Memory B cell (primary cell): ENCODE measurements at places on chromosomes 11 and 22.

DNA sequence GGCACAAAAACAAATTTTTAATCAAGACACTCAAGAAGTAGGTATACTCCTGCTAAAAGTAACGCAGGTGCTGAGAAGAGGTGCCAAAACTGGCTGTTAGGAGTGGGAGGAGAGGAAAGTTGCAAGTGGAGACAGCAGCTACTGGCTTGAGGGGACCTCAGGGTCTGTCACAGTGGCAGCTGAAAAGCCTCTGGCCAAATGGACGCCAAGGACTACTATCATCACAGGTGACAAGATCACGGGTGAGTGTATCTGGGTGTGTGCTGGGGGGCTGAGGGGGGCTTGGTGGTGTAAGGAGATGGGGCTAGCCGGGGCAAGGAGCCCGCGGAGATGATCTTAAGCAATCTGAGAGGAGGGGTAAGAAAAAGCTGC is 687 bp downstream of the ZNF202 start:
- DNase-seq = no peak

- no peak for DNase-seq
These were observed 306.8 kb upstream of the DDI1 start for GRCh38 chr11:103729617-103730016.

GRCh38 chr11:25981998-25982397 is 349.9 kb upstream of the ANO3 start:
- DNase-seq = no peak

DNA sequence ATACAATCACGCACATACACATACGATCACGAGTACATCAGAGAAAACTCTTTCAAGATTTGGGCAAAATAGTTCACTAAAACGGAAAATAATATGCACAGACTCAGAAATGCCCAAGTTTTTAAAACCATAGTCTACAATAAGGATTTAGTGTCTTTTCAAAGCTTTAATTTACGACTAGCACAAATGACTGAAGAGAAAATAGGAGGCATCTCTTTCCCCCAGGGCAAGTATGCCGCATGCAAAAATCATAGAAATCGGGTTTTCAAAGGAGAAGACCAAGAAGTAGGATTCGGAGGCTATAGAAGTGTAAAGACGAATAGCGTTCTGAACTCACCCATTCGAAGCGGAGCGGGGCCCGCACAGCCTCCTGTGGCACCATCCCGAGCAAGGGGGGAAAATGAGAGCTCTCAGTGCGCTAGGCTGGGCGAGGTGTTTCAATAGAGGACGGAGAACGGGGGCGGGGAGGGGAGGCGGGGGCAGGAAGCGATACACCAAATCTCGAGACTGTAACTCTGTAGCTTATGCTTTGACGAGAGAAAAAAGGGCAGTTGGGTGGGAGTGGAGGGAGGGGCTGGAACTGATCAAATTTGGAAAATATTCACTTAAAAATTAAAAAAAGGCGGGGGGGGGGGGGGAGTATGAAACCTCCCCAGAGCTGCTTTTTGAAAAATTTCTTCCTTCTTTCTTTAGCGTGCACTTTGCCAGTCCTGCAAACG is 15.8 kb downstream of the BLID start:
- DNase-seq = no peak

DNA sequence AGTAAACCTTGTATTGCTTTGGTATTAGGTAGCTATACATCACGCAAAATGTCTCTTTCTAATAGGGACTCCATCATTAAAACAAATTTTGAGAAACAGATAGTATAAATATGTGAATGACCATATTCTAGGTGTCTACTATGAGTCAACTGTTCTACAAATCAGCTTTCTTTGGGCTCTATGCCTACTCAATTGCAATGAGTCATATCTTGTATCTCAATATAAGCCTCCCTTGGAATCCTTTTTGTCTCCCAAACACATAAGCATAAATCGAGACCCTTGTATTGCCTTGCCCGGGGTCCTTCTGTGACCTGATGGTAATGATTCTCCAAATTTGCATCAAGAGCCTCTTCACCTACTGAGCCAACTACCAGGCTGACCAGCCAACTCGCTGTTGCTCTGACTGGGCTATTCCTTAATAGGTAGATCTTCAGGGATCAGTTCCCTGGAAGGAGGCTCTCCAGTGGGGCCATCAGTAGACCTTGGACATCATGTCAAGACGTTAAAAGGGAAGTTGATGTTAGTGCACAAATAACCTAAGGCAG is 22.2 kb downstream of the BLID start:
- no peak for DNase-seq

GRCh38 chr22:40238425-40239344 is 61.0 kb downstream of the TNRC6B start:
- no peak for DNase-seq

DNA sequence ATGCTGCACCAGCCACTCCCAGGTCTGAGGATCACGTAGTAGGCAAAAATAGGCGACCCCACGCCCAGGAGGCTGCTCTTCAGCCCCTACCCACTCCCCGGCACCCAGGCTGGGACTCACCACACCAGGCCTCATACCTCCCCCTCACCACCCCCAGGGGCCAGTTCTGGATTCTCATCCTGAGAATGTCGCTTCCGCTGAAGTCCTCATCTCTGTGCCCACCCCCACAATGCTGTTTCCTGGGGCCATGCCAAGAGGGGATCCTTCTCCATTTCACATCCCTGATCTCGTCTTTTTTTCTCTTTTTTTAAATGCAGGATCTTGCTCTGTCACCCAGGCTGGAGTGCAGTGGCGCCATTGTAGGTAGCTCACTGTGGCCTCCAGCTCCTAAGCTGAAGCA is 1.7 kb upstream of the OSM start:
- no peak for DNase-seq

DNA sequence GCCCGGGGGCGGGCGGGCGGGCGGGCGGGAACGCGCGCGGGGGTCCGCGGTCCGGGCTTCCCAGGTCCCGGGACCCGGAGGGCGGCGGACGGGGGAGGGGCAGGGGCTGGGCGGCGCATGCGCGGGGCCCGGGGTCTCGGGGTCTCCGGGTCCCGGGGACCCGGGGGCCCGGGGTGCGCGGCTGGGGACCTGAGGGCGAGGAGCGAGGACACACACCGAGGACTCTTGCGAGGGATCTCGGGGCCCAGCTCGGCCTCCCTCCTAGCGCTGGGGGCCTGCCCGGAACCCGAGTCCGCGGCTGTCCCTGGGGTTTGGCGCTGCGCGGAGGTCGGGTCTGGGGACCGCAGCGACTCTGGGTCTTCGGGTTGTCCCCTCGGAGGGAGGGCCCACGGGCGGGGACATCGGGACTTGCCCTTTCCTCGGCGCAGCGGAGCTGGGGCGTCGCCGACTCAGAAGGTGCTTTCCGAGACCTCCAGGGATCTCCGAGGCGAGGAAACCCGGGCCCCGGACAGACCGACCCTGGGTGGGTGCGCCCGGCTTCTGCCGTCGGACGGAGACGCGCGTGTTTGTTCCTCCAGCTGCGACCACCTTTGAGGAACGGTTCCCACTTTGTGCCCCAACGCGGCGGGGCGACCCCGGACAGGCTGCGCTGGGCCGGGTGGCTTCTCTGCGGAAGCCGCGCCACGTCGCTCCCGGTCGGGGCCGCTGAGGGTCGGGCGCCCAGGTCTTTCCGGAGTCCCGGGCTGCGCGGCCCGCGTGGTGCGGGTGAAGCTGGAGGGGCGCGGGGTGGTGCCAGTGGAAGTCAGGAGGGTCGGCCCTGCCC is 540 bp downstream of the PPARA start:
- peak; percentile 65 for DNase-seq

GRCh38 chr11:16239141-16240105 is 116.9 kb downstream of the SOX6 start:
- no peak for DNase-seq

DNA sequence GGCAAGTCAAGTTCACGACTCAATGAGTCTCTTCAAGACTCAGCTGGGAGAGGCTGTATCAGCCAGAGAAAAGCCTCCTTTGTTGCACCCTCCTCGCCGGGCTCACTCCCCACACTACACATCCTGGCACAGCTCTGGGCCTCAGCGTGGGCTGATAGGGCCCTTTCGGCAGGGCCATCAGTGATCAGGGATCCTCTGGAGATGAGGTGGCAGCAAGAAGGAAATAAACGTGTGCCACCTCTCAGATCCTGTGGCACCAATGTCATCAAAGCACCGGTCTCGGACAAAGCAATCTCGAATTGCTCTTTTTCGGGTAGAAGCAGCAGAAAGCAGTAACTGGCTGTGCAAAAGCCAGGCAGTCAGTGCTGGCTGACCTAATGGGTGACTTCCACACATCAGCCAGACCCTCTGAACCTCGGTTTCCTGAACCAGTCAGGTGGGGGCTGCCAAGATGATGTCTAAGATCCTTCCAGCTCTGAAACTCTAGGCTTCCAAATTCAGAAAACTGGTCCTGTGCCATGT is 2.1 kb downstream of the EHD1 start:
- no peak for DNase-seq

DNA sequence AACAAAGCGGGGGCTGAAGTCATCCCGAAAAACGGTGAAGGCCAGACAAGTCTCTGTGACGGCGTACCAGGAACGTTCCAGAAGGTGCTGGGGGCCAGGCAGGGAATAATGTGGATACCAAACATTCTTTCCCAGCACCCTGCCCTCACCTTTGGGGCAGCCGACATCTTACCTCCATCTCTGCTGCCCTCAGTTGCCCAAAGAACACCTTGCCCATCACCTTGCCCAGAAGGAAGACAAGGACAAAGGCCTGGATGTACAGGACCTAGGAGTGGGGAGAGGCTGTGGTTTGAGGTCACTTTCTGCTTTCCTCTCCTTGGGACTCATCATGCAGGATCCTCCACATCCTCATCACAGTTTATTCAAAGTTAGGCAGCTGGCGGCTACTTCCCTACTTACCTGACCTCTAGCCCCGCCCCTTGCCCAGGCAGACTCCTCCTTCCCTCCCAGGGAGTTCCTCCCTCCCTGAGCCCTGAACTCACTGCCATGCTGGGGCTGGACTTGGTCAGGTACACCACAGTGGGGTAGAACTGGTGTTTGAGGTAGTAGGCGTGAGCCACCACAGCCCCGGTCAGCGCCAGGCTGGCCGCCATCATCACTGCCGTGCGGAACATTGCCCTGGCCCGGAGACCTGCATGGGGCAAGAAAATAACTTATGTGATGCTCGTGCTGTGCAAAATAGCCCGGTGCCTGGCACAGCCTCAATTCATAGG is 1.2 kb downstream of the SYVN1 start:
- peak; percentile 47 for DNase-seq
